Stimulated activated CD8-positive, alpha-beta memory T cell treated with anti-CD3 and anti-CD28 coated beads, Interleukin-7, amount 100 ng/mL, for 4 hours (primary cell): ENCODE measurements at places on chromosomes 13 and 19.
A peak's percentile ranks its signal among the peaks of the same experiment; 100 is the strongest.

- no peak for DNase-seq
Measured at GRCh38 chr19:10334588-10335351, 1.4 kb upstream of the RAVER1 start.

GRCh38 chr13:40776681-40777165, 5.7 kb upstream of the MRPS31 start:
- DNase-seq, result peak; percentile 55

DNA sequence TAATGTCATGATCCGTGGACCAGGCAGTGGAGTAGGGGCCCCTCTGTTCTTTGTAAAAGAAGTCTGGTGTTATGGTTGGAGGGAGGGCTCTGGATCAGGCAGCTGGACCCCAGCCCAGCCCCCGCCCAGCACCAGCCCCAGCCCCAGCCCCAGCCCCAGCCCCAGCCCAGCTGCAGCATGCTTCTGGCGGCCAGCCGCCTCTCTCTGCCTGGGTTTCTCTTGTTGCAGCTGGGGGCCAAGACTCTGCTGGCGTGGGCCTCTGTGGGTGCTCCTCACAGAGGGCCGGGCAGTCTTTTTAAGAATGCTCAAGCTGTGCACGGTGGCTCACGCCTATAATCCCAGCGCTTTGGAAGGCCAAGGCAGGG, 17.9 kb downstream of the DOT1L start:
- DNase-seq, result no peak

DNA sequence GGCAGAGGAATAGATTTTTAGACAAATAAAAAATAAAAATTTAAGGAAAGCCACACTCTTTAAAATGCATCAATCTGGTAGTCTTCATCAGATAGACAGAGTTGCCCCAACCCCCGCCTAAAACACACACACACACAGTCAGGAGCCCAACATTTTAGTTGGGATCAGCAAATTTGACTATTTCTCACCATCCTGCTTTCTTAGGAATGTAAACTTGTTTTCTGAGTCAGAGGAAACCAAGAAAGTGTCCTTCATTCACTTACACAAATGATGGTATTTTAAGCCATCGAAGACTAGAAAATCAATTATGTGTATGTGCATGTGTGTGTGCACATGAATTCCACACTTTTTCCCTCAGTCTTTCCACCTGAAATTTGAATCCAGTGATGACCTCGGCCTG, 1657.5 kb downstream of the SLITRK1 start:
- no peak for DNase-seq

- DNase-seq, result peak; percentile 41
Measured at GRCh38 chr19:33406521-33407139, 33.1 kb downstream of the CEBPG start.
